ENCODE measurements at places on chromosomes 1 and 21.

GRCh38 chr1:184559117-184559713 lies 172.4 kb downstream of the C1orf21 start:
- no peak for DNase-seq

DNA sequence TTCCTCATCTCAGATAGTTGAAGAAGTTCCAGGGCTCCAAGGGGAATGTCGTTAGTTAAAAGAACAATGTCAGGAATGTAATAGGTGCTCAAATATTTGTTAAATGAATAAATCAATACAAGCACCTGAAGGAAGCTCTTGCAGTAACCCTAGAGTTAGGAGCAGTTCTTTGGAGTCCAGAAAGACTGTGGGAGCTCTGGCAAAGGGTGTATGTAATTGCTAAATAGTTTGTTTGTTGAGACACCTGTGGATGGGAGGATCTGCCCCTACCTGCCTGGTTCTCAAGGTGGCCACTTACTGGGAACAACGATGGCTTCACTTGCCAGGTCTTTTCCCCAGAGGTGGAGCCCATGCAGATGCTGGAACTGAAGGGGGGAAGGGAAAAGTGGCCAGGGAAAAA lies 27.5 kb upstream of the JUN start:
- DNase-seq: no peak

GRCh38 chr1:43842175-43842498 lies 91.5 kb upstream of the ARTN start:
- DNase-seq: no peak

- no peak for DNase-seq
These were observed 18.0 kb downstream of the SLAMF1 start for GRCh38 chr1:160628799-160629263.

- no peak for DNase-seq
These were observed 192.4 kb downstream of the LRRIQ3 start for GRCh38 chr1:74005533-74005932.

DNA sequence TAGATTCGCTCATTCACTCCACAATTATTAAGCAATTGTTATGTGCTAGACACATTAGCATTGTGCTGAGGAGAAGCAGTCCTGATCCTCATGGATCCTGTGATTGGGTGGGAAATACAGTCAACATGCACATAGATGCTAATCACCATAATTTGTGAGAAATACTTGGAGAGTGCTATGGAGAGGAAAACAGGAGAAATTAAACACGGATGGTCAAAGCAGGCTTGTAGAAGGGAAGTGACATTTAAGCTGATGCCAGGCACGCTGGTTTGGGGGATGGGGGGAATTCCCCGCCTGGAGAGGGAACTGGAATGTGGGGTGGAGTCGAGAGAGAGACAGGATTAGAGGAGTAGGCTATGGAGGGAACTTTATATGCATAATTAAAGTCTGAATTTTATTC lies 52.2 kb upstream of the L1TD1 start:
- no peak for DNase-seq

GRCh38 chr1:92482665-92483609 lies 3.8 kb downstream of the GFI1 start:
- DNase-seq: no peak

- no peak for DNase-seq
These were observed 94.4 kb downstream of the ITPKB start for GRCh38 chr1:226644541-226645176.

DNA sequence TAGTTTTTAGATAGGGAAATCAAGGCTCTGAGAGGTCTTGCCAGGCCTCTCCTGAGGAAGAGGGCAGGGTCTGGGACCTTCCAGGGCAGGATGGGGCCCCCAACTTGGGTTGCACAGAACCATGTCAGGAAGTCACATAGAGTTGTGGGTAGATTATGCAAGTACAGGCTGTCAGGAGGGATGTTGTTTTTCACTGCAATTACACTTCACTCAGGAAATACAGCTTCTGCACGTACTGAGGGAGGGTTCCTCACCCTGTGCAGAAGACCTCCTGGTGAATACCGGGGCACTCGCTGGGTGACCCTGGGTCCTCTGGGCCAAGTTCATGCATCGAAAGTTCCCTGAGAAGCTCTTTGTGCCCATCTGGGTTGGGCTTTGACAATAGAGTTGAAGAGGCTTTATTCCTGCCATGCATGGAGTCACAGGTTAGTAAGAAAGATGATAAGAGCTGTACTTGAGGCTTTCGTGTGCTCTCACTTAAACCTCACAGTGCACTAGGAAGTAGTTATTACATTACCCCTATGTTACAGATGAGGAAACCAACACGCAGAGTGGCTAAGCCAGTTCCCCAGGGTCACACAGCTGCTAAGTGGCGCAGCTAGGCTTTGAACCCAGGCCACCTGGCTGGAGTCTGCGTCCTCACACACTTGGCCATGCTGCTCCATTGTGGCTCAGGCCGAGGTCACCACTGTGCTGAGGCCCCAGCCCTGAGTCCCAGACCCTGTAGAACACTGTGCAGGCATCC lies 16.2 kb upstream of the TNFRSF1B start:
- no peak for DNase-seq

GRCh38 chr1:227913396-227913763 lies 34.4 kb downstream of the WNT9A start:
- DNase-seq: no peak

- no peak for DNase-seq
These were observed 293.8 kb downstream of the TTLL7 start for GRCh38 chr1:83705091-83705490.

GRCh38 chr1:193216920-193217319 lies 30.5 kb upstream of the B3GALT2 start:
- no peak for DNase-seq

- DNase-seq: no peak
These were observed at the start of gene VTCN1 for GRCh38 chr1:117210831-117211261. VTCN1 (minus strand) TSS chr1:117210927; CDS start chr1:117210855, 72 bp downstream.

GRCh38 chr1:11700601-11701467 lies 9.3 kb downstream of the DRAXIN start:
- no peak for DNase-seq

GRCh38 chr1:203926025-203926540 lies 64.7 kb downstream of the SNRPE start:
- DNase-seq: no peak

DNA sequence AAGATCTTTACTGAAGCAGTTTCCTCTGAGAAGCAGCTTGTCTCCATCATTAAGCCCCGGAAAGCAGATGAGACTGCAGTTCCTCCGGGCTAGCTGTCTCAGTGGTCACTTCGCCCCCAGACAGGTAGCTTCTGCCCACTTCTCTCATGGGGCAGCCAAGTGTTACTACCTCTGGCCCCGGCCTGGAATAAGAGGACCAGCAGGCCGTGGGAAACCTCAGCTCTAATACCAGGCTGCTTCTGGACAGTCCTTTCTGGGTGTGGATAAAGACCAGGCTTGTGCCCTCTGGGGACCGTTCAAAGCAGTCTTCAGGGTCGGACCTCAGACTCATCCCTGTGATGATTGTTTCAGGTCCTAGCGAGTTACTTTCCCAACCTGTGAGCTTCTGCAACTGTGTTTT lies 54.8 kb downstream of the RUNX3 start:
- no peak for DNase-seq

DNA sequence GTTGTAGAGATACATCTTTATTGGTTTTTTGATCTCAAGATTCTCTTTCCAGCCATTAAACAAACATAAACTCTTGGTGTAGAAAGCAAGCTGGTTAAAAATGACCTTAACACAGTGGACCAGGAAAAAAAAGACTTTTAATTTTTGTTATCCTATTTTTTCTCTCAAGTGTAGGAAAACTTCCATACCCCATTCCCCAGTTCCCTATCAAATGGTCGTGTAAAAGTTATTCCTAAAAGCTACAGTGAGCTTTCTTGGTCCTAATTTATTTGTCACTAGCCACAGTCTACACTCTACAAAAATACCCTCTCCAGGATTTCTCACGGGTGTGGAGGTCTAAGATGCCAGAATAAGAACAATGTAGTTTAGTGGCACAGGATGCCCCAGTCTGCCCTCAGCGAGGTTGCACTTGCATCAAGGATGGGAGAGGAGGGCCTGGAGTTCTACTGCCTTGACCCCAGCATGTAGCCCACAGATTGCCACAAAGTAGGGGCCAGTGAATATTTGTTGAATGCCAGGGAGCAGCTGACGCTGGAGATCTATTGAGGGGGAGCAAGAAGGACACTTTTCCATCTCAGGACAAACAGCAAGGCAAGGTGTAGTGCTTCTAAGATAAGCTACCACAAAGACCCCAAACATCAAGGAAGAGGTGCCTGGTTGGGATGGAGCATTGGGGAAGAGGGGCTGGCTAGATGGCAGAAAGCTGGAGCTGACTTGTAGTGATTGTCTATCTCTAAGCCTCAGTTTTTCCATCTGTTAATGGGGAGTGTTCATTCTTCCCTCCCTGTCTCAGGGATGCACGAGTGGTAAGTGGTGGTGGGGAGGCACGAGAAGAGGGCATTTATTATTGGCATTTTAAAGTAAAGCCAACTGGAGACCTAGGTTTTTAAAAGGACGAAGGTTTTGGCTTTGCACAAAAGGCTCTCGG lies 1.8 kb downstream of the MYCL start:
- DNase-seq: no peak

DNA sequence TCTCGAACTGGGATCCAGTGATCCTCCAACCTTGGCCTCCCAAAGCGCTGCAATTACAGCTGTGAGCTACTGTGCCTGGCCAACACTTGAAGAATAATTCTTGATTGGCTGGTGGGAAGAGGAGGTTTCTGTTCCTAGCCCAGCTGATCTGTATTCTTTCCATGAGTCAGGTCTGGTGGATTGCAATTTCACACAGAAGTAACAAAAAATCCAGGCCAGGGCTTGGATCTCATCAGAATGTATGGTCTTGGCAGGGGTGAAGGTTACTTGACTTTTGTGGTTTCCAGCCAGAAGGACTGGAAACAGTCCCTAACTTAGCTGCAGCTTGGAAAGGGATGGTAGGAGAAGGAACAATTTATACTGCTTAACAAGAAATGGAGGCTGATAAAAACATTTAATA lies 5.1 kb upstream of the HP1BP3 start:
- DNase-seq: no peak

- DNase-seq: no peak
These were observed 9.3 kb downstream of the MIA3 start for GRCh38 chr1:222627232-222627631.

DNA sequence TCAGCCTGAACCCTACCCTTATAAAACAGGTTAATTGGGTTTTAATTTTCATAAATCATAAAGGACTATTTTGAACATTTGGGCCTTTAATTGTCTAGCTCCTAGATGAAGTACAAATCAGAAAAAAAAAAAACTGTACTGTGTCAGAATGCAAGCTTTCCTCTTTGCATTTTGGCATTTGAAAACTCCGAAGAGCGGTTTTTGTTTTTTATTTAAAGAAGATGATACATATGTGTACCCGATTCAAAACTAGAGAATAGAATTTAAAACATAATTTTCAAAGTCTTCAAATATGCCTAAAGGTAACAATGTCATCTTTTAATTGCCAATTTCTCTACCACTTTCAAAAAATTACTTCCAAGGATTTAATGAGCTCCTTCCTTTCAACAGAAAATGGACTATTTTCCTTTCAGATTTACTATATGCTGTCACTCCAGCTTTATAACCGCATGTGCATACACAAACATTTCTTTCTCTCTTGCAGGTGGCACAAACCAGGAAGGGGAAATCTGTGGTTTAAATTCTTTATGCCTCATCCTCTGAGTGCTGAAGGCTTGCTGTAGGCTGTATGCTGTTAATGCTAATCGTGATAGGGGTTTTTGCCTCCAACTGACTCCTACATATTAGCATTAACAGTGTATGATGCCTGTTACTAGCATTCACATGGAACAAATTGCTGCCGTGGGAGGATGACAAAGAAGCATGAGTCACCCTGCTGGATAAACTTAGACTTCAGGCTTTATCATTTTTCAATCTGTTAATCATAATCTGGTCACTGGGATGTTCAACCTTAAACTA lies 33.7 kb downstream of the MRPL39 start:
- DNase-seq: no peak

DNA sequence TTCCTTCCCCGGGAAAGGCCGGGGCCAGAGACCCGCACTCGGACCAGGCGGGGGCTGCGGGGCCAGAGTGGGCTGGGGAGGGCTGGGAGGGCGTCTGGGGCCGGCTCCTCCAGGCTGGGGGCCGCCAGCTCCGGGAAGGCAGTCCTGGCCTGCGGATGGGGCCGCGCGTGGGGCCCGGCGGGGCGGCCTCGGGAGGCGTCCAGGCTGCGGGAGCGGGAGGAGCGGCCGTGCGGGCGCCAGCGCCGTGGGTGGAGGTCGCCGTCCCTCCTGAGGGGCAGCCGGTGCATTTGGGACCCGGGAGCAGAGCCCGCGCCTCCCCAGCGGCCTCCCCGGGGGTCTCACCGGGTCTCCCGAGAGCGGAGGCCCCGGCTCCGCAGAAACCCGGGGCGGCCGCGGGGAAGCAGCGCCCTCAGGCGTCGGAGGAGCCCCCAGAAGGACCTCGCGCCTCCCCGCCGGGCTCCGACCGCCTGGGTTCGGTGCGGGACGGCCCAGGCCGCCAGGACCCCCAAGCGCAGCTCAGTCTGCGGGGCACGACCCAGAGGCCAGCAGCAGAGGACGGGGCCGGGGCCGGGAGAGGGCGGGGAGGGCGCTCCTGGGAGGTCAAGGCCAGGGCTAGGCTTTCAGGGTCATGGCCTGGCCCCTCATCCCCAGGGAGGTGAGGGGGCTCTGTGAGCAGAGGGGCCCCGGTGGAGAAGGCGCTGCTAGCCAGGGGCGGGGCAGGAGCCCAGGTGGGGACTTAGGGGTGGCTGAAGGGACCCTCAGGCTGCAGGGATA lies 7.2 kb upstream of the SLX9 start:
- no peak for DNase-seq

- no peak for DNase-seq
These were observed 51.8 kb upstream of the FAM89A start for GRCh38 chr1:231091831-231092301.

DNA sequence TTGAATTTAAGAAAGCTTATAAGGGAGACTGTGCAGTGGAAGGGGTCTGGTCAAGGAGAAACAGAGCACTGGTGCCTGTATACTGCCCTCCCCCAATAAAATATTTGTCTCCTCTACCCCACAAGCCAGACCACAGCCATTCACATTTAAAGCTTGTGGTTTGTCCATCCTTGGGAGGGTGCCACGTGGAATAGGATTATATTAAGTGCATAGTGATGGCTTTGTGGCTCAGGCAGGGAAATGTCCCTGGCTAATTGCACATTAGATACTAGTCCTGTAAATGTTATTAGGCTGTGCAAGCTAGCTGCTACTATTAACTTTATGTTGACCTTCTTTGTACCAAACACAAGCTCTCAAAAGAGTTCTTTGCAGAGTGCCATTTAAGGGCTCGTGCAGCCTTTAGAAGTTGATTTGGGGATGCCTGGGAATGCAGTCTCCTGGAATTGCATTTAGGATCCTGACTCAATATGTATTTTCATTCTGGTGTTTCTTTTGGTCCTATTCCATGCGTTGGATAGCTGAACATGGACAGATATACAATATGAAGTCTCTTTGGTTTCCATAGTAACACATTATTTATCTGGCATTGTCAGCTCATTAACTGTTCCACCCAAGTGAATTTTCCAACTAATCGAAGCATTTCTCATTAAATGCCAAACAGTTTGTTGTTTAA lies 210.6 kb downstream of the ROR1 start:
- DNase-seq: no peak

- DNase-seq: no peak
These were observed 190.8 kb downstream of the MATN1 start for GRCh38 chr1:30532621-30533020.

Measured in NCI-H1092 (cell line).